ENCODE measurements at places on chromosomes 16 and 17. TPM values are rescaled to one million over a fixed set of nuclear protein-coding genes. Genes with fewer than 3 reads are reported as not detected.

DNA sequence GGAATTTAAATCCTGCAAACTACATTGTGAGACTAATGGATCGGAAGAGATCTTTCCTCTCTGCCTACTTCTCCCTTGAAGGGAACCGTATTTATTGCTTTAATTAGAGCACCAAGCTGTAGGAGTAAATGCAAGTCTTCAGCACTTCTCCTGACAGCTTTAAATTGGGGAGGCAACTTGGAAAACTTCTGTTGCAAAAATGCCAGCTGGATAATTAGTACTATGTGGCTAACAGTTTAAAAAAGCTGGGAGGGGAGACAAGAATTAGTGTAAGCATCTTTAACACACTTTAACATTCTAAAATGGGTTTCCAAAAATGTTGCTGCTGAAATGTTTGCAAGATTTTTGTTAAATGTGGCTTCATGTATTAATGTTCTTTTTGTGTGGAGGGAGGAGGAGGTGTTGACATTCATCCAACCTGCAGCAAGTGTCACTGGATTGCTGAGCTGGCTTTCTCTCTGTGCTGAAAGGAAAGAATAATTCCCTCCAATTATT, 108.5 kb downstream of the PCTP start:
- DNase-seq, result no peak

DNA sequence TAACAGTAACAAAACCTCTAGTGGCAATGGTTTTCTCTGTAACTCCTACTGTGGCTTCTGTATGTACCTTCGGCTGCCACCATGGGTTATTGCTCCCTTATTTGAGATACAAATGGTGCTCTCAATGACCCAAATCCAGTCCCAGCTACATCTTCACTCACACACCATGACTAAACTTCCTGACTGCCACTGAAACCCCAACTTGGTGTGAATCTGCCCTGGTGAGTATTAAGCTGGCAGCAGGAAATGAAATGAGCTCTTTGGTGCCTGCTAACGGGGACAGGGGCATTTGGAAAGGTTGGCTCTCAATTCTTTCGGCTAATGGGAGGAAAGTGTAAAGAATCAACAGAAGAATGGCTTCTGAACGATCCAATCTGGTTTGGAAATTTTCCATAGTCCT, 7.5 kb upstream of the SLC35B1 start:
- DNase-seq, result peak; percentile 11

GRCh38 chr16:54564841-54565240, 278.3 kb upstream of the IRX3 start:
- DNase-seq, result no peak

- DNase-seq, result peak; percentile 74
Observed at GRCh38 chr17:64306850-64307463, 43.9 kb upstream of the TEX2 start.

TNRC6C gene
- total RNA-seq, result 41.8 TPM
